ENCODE measurements at places on chromosomes 3 and 15.

- no peaks in the 10 kb centered on the region for H3K27me3 ChIP-seq
- DNase-seq = peak; percentile 7
- no peaks in the 10 kb centered on the region for H3K4me1 ChIP-seq
Observed at GRCh38 chr3:52934630-52935530, 37.5 kb upstream of the STIMATE start.

DNA sequence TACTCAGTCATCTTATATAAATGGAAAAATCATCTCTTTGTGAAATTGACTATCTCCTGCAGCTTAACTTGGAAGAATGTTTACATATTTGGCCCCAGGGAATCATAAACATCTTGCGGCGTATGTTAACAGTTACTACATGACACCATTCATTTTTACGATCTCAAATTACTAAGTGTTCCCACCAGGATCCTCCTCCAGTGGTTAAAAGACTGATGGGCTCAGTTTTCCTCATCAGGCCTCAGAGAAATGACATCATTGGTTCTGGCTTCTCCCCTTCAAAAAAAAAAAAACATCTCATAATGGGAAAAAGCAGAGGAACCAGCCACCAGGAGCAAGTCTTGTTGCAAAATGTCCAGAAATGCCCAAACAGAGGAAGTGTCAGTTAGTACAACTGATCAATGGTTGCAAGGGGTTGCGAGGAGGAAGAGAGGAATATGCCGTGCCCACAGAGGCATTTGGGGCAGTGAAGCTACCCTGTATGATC, 70.5 kb upstream of the LIPC start:
- H3K4me3 ChIP-seq = no peak overlapping the region
- no peaks in the 10 kb centered on the region for H3K36me3 ChIP-seq
- no peak overlapping the region for H3K27ac ChIP-seq
- DNase-seq = no peak
- no peaks in the 10 kb centered on the region for H3K27me3 ChIP-seq

DNA sequence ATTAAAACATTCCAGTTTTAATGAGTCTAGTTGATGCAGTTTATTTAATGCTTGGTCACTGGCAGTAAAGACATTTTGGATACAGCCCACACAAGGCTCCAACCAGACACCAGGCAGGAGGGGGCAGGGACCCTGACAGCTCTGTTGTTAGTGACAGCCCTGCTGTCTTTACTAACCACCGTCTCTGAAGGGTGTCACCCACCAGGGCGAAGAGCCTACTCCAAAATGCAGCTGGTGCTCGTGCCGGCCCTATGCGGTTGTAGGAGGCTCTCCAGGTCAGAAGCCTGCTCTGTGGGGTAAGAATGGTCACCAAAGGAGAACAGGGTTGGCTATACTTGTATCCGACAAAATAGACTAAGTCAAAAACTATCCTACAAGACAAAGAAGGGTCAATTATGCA, 132.2 kb downstream of the ATP10A start:
- H3K4me3 ChIP-seq = no peak overlapping the region
- H3K27ac ChIP-seq = no peak overlapping the region
- peaks cover 17% of the 10 kb centered on the region for H3K36me3 ChIP-seq
- no peak for DNase-seq
- no peaks in the 10 kb centered on the region for H3K4me1 ChIP-seq

GRCh38 chr15:41656188-41656587, 4.0 kb upstream of the MGA start:
- no peak overlapping the region for H3K27ac ChIP-seq
- H3K36me3 ChIP-seq = no peaks in the 10 kb centered on the region
- H3K4me1 ChIP-seq = peaks cover 13% of the 10 kb centered on the region
- DNase-seq = no peak

DNA sequence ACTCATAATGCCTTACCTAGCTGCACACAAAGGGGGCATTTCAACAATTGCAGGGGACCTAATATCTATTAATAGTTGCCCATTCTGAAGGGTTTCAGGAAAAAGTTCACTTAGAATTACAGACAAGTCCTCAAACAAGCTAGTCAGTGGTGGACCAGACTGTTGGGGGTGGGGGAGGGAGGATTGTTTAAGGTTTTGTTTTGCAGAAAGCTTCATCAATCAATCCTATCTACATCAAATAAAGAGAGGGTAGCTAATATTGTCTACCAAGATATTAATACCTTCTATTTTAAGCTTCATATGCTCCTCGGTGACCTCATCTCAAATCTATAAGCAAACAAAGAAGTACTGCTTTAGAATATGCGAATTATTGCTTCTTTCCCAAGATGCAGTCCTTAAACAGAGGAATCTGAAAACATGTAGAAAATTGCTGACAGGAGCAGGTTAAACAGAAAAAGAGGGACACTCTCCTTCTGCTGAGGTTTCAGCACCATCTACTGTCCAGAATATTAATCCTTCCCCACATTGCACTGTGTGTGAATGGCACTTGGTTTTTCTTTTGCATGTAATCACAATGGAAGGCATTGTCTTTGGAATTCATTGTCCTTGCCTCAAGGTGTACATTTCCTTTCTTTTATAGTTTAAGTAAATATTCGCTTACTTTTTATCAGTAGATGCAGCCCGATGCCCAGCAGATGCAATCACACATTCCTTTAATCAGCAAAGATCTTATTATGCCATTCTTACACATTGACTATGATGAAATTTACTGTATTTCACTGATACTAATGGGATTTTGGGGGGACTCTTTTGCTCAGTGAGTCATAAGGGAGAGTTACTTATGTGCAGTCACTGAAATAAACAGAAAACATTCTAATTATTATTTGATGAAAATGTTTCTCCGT, 94.7 kb downstream of the IL5RA start:
- H3K27me3 ChIP-seq = no peaks in the 10 kb centered on the region
- no peaks in the 10 kb centered on the region for H3K4me1 ChIP-seq

DNA sequence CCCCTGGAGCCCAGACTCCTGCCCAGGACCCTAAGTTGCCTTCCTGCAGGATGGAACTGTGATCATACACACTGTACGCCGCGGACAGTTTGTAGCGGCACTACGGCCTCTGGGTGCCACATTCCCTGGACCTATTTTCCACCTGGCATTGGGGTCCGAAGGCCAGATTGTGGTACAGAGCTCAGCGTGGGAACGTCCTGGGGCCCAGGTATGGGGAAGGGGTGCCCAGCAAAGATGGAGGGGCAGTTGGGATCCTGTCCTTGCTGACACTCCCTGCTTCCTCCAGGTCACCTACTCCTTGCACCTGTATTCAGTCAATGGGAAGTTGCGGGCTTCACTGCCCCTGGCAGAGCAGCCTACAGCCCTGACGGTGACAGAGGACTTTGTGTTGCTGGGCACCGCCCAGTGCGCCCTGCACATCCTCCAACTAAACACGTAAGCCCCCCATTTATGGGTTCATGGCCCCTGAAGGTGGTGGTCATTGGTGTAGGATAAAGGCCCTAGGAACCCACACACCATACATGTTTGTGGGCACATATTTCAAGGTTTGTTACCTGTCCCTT, 28.8 kb downstream of the NBEAL2 start:
- no peak overlapping the region for H3K4me3 ChIP-seq
- H3K27me3 ChIP-seq = no peaks in the 10 kb centered on the region
- H3K36me3 ChIP-seq = peaks cover 59% of the 10 kb centered on the region
- H3K4me1 ChIP-seq = no peaks in the 10 kb centered on the region
- no peak overlapping the region for H3K27ac ChIP-seq

GRCh38 chr3:127307916-127308315, 20.1 kb upstream of the PRR20G start:
- no peaks in the 10 kb centered on the region for H3K4me1 ChIP-seq
- no peak for DNase-seq
- H3K4me3 ChIP-seq = no peak overlapping the region
- H3K36me3 ChIP-seq = no peaks in the 10 kb centered on the region
- H3K27ac ChIP-seq = no peak overlapping the region
- no peaks in the 10 kb centered on the region for H3K27me3 ChIP-seq

DNA sequence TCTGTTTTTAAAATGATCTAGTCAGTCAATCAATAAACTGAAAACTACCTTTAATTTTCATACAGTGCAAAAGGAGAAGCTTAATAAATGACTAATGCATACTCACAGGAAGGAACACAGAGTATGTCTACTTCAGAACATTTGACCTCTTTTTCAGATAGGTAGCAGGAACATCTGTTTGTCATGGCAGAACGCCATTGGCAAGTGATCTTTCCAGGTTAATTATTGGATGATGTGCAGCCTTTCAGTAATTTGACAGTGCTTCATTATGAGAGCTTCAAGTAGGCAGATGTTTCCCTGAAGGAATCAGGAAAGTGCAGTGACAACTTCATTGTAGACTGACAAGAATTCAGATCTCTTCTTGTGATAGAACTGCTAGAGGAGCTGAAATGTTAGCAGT, 325.0 kb downstream of the OTOL1 start:
- no peaks in the 10 kb centered on the region for H3K36me3 ChIP-seq
- H3K4me1 ChIP-seq = no peaks in the 10 kb centered on the region
- DNase-seq = no peak
- H3K4me3 ChIP-seq = no peak overlapping the region

DNA sequence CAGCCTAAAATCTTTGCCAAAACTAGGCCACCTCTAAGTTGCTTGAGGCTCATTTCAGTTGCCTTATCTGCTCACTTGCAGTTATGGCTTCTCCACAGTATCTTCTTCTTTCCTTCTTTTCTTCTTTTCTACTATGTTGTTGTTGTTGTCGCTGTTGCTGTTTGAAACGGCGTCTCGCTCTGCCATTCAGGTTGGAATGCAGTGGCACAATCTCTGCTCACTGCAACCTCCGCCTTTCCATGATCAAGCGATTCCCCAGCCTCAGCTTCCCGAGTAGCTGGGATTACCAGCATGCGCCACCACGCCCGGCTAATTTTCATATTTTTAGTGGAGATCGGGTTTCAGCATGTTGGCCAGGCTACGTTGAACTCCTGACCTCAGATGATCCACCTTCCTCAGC, 210.8 kb upstream of the NR2F2 start:
- H3K4me3 ChIP-seq = no peak overlapping the region
- H3K4me1 ChIP-seq = no peaks in the 10 kb centered on the region
- no peaks in the 10 kb centered on the region for H3K27me3 ChIP-seq
- H3K36me3 ChIP-seq = no peaks in the 10 kb centered on the region

- no peaks in the 10 kb centered on the region for H3K4me1 ChIP-seq
- DNase-seq = no peak
- peaks cover 3% of the 10 kb centered on the region for H3K27me3 ChIP-seq
- H3K4me3 ChIP-seq = no peak overlapping the region
- H3K36me3 ChIP-seq = no peaks in the 10 kb centered on the region
Observed at GRCh38 chr15:58039079-58040035, 26.2 kb downstream of the ALDH1A2 start.

DNA sequence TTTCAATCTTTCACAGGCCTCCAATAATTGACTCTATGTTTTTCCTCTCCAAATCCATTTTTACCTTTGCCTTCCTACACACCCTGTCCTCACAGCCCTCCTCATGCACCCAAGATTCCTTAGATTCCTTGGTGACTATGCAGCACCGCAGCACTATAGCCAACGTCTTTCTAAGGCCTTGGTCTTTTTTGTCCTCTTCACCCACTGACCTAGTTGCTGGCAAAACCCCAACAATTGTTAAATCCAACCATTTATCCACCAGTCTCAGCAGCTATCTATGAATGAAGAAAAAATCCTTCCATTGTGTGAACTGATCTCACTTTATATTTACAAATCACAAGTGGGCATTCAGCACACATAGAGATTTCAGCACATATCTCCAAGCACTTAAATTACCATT, 203.9 kb downstream of the VGLL3 start:
- no peaks in the 10 kb centered on the region for H3K4me1 ChIP-seq
- H3K4me3 ChIP-seq = no peak overlapping the region
- no peak overlapping the region for H3K27ac ChIP-seq
- DNase-seq = no peak

GRCh38 chr3:52174896-52175295, 20.7 kb upstream of the POC1A start:
- H3K27me3 ChIP-seq = no peaks in the 10 kb centered on the region
- H3K4me3 ChIP-seq = no peak overlapping the region
- H3K36me3 ChIP-seq = no peaks in the 10 kb centered on the region
- no peaks in the 10 kb centered on the region for H3K4me1 ChIP-seq

DNA sequence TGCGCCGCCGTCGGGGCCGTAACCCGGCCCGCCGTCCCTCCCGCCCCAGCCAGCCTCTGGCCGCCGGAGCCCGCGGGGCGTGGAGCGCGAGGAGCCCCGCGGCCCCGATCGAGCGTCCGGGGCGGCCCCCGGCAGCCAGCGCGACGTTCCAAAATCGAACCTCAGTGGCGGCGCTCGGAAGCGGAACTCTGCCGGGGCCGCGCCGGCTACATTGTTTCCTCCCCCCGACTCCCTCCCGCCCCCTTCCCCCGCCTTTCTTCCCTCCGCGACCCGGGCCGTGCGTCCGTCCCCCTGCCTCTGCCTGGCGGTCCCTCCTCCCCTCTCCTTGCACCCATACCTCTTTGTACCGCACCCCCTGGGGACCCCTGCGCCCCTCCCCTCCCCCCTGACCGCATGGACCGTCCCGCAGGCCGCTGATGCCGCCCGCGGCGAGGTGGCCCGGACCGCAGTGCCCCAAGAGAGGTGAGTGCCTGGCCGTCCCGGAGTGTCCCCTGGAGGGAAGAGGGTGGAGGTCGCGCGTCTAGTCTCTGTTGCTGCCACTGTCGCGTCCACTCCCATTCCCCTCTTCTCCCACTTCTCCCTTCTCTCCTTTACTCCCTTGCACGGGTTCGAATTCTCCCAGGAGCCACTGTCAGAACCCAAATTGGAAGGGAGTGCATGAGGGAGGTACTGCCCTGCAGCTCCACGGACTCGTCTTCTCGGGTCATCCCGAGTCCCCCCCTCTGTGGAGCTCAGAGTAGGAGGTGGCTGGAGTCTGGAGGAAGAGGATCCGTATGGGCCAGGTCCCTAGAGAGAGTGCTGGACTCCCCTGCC, 585 bp downstream of the CSK start:
- no peaks in the 10 kb centered on the region for H3K27me3 ChIP-seq
- peaks cover 77% of the 10 kb centered on the region for H3K4me1 ChIP-seq
- H3K27ac ChIP-seq = peak overlapping the region; percentile 90
- H3K4me3 ChIP-seq = peak overlapping the region; percentile 99
- H3K36me3 ChIP-seq = no peaks in the 10 kb centered on the region
- peak; percentile 64 for DNase-seq

- H3K27me3 ChIP-seq = no peaks in the 10 kb centered on the region
- no peaks in the 10 kb centered on the region for H3K4me1 ChIP-seq
- H3K36me3 ChIP-seq = no peaks in the 10 kb centered on the region
- DNase-seq = peak; percentile 7
Observed at GRCh38 chr15:93164409-93164808, 75.4 kb upstream of the RGMA start.

DNA sequence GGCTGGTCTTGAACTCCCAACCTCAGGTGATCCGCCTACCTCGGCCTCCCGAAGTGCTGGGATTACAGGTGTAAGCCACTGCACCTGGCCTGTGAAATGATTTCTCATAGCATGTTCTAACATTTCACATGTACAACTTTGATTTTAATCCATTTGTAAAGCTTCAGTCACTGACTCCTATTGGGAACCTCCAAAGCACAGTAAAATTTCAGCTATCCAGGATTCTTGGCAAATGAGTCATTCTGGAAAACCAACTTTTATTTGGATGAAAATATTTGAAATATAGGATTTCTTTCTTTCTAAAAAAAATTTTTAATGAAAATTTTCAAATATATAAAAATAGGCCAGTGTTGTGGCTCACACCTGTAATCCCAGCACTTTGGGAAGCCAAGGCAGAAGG, 2.7 kb upstream of the LMAN1L start:
- H3K27ac ChIP-seq = no peak overlapping the region
- no peak overlapping the region for H3K4me3 ChIP-seq
- no peak for DNase-seq
- no peaks in the 10 kb centered on the region for H3K36me3 ChIP-seq
- no peaks in the 10 kb centered on the region for H3K27me3 ChIP-seq
- peaks cover 6% of the 10 kb centered on the region for H3K4me1 ChIP-seq

- no peaks in the 10 kb centered on the region for H3K27me3 ChIP-seq
- no peaks in the 10 kb centered on the region for H3K4me1 ChIP-seq
- no peak overlapping the region for H3K4me3 ChIP-seq
- no peak overlapping the region for H3K27ac ChIP-seq
Observed at GRCh38 chr15:66849393-66849745, 147.3 kb downstream of the SMAD6 start.

Measured in effector memory CD4-positive, alpha-beta T cell (primary cell).